Stimulated activated CD4-positive, alpha-beta T cell treated with anti-CD3 and anti-CD28 coated beads, Interleukin-4, amount 100 ng/mL, for 24 hours (primary cell): ENCODE measurements at places on chromosomes 3 and 15.

DNA sequence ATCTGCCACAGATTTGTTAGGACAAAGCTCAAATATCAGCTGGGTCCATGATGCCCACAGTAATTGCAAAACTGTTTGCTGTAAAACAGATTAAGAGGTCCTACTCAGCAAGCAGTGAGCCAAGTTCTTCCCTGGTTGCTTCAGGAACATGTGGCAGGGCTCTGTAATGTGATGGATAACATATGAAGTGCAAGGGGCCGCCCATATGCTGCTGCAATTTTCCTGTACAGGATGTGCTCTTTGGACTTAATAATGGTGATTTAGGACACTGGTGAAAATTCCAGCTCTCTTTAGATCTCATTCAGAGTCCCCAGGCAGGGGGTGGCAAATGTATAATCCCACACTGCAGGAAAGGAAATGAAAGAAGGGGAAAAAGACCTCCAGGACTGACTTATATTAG is 289.4 kb downstream of the LSAMP start:
- no peak for DNase-seq

- no peak for DNase-seq
These were observed 93.0 kb downstream of the NFKBIZ start for GRCh38 chr3:101942356-101942755.

GRCh38 chr3:13507247-13507569 is 27.1 kb downstream of the HDAC11 start:
- no peak for DNase-seq

DNA sequence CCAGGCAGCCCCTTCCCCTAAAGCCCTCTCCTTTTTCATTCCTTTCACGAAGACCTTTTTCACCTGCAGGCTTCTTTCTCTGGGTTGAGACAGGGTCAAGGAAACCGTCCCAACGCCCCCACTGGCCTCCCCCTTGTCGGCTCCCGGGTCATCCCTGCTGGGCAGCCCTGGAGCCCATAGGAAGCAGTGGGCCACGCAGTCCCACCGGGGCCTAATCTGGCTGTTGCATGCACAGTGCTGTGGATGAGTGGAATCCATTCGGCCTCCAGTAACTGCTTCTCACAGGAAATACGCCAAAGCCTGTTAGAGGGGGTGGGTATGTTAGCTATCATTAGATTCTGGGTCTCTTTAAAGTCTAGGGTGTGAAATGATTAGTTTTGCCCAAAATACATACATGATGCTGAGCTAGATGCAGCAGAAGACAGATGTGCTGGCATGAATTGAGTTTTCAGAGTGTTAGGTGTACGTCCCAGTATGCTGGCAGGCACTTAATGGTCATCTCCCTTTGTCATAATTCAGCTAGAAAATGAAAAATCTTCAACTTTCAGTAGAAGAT is 16.6 kb downstream of the LYSMD4 start:
- DNase-seq, result no peak

- no peak for DNase-seq
These were observed 308.7 kb downstream of the MAGI1 start for GRCh38 chr3:65729973-65730372.

DNA sequence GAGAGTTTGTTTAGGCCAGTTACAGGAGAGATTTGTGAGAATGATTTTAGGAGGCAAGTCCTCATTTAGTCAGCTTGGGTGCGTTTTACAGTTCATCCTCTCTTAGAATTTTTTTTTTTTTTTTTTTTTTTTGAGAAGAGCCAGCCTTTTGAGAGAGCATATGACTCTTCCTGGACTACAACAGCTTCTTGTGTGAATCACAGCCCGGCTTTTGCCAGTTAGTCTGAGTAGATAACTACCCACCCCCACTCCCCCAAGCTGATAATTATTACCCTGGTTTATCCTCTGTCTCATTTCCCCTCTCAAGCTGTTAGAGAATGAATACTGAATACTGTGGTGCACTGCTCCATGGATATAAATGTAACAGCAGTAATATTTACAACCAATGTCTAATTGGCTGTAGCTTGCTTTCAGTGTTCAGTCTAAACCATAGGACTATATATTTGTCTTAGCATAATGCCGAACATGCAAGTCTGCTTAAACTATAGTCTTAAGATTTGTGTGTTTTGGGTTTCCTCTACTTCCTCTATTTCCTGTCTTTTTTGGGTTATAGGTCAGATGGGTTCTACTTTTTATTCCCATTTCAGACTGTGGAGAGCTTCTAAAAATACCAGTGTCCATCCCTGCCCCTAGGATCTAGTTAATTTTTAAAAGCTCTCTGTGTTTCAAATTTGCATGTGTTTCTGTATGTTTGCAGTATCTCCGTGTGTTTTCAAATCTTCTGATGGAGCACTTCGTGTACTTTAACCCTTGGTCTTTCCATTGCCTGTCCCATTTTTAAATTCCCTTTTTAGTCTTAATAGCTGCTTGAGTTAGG is 8.0 kb downstream of the CHD2 start:
- DNase-seq, result peak; percentile 50

DNA sequence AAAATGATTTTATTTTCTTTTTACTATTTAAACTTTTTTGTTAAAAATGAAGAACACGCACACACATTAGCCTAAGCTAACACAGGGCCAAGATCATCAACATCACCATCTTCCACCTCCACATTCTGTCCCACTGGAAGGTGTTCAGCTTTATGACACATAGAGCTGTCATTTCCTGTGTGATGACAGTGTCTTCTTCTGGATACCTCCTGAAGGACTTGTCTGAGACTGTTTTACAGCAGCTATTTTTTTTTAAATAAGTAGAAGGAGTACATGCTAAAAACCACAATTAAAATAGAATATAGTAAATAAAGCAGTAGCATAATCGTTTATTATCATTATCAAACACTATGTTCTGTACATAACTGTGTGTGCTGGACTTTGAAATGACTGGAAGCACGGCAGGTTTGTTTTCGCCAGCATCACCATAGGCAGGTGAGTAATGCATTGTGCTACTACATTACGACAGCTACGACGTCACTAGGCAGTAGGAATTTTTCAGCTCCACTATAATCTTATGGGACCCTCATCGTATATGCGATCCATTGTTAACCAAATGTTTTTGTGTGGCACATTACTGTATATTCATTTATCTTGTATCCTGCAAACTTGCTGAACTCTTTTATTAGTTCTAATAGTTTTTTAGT is 72.8 kb downstream of the KLF15 start:
- no peak for DNase-seq

DNA sequence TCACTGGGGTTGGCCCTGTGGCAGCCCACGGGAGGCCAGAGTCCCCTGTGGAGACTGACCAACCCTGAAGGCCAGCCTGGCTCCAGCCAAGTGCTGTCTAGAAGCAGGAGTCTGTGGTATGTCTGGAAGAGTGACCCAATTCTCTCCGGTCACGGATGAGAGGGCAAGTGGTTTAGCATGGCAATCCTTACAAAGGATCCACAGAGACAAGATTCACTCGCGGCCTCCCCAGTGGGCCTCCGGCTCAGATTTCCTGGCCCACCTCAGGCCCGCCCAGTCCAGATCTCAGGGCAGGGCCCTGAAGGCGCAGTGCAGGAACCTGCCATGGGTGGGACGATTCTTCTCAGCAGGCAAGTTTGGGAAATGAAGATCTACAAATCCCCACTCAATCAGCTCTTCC is 5.0 kb upstream of the BCL2L10 start:
- DNase-seq, result no peak

DNA sequence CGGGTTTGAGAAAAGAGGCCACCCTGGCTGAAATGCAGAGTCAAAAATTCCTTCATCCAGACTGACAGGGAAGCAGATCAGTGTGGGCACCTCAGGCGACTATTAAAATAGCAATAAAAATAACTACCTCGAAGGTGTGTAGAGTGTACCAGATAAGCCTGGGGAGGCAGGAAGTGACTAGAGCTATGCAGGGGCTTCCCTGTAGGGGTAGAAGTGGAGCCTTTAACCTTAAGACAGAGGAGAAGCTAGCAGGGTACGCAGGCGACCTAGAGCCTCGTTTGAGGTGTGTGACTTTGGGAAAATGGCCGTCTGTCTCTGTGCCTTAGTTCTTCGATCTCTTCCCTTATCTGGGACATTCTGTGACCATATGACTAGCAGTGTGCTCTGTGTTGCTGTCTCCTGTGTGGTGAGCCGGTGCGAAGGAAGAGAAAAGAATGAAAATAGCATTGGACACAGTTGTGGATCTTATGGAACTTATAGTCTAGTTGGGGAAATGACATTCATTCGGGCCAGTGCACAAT is 17.6 kb downstream of the BHLHE40 start:
- no peak for DNase-seq

DNA sequence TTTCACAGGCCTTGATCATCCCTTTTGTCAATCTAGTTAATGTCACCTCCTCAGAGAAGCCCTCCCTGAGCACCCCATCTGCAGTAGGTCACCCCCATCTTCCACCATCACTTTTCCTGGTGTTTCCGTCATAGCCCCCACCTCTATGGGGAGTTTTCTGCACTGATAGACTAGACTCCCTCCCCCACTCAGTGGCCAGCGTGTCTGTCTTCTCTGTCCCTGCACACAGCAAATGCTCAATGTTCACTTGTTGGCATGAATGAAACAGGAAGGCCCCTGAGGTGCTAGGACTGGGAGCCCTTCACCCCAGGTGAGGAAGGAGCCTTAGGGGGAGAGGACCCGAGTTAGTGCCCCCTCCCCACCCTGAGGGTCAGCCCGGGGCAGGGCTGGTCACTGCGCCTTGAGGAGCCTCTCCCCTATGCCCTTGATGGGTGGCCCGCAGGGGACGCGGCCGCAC is 15.8 kb upstream of the FANCD2 start:
- no peak for DNase-seq

DNA sequence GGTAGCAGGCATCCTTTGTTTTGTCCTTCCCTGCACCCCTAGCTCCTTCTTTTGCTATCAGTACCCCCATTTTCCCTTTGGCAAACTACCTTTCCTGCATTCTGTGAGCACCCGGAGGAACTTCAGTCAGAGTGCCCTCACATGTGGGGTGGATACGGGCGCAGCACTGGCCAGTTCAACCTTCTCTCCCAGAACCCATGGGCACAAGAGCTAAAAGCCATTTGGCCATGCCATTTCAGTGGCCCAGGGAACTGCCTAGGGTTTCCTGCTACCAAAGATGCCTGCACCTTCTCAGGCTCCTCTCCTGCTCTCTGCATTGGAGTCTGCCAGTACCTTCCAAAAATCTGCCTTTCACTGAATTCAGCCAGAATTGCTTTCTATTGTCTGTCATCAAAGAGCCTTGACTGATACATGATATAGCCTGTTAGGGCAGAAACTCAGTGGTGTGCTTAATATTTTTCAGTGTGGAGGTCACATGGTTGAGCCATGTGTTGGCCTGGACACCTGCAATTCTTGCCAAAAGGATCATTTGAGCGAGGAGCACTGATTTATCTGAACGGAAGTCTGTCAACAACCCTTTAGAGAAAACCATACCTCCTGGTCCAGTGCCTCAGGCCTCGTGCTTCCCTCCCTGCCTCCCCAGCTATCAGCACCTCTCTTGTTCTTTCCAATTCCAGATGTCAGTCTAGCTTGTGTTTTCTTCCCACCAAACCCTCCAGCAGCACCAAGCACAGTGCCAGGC is 27.0 kb upstream of the HHATL start:
- DNase-seq, result no peak
